Mesendoderm (in vitro differentiated cells): ENCODE measurements at places on chromosomes 13 and 19.

- no peak for DNase-seq
Measured at GRCh38 chr13:107531816-107532215, 683.5 kb downstream of the LIG4 start.

DNA sequence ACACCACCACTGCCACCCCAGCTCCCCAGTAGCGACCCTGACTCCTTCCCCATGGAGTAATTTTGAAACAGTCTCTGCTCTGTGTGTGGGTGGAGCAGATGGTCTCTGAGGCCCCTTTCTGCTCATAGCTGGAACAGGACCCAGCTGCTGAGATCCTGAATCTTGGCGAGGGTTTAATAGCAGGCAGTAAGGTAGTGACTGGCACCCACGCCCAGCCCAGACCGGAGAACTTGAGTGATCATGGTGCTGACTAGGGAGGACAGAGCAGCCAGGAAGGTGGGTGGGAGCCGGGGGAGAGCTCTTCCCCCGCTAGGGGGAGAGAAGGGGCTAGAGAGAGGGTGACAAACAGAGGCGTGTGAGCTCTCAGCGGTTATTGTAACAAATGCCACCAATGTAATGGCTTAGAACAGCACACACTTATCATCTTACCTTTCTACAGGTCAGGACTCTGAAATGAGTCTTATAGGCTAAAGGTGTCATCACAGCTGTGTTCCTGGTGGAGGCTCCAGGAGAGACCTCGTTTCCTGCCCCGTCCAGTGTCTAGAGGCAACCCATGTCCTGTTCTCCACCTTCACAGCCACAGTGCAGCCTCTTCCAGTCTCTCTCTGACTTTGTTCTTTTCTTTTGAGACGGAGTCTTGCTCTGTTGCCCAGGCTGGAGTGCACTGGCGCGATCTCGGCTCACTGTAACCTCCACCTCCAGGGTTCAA lies 7.2 kb upstream of the ACER1 start:
- DNase-seq, result no peak

DNA sequence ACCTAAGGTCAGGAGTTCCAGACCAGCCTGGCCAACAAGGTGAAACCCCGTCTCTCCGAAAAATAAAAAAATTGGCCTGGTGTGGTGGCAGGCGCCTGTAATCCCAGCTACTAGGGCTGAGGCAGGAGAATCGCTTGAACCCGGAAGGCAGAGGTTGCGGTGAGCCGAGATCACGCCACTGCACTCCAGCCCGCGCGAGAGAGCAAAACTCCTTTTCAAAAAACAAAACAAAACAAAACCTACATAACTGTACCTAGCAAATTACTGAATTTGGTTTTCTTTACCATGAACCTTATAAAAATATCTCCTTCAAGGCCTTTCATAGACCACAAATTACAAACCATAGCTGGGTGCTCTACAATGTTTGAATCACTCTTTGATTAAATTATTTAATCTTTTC lies 760 bp downstream of the ZNF91 start:
- DNase-seq, result peak; percentile 40

DNA sequence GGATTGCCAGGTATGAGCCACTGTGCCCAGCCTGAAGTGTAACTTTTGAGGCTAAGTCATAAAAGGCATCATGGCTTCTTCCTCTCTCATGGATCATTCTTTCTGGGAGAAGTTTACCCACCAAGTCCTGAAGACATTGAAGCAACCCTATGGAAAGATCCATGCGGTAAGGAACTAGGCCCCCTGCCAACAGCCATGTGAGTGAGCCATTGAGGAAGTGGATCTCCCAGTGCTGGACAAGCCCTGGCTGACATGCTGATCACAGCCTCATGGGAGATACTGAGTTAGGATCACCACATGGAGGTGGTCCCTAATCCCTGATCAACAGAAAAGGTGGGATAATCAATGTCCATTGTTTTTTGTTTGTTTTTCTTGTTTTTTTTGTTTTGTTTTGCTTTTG lies 3.3 kb upstream of the NUDT19 start:
- DNase-seq, result no peak

DNA sequence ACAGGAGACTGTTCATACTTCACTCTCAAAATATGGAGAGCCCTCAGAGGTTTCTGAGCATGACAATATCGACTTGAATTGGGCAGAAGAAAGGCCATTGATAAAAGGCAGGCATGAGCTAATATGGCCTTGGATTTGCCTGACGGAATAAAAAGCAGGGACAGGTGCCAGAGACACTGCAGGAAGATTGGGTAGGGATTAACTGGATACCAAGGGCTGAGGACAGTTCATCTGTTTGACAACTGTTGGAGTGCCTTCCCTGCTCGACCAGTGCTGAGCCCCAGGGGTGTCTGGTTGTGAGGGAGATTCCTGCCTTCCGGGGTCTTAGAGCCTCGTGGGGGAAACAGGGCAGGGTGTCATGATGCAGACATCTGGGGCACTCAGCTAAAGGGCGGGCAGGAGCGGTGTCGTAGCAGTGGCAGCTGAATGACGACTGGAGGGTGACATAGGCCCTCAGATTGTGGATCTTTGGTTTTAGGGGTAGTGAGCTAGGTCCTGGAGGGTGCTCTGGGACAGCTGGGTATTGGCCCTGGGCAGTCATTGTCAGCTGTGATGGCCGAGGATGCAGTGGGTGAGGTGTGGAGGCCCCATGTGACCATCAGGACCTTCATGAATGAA lies 12.3 kb downstream of the GATAD2A start:
- DNase-seq, result no peak

DNA sequence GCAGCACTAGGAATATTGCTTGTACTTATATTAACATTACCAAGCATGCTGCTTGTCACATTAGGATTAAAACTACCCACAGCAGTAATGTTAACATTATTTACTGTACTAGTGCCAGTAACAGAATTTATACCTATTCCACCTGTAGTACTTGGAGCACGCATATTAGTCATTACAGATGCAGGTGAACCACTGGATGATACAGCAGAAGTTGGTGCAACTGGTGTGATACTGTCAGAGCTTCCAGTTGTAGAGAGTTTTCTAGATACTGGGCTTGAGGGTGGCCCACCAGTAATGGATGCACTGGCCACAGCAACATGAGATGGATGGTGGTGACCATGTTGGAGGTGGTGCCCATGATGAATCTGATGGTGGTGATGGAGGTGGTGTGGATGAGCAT lies 1.1 kb downstream of the TSC22D1 start:
- DNase-seq, result no peak

GRCh38 chr19:12580180-12580694 lies 29.0 kb upstream of the ZNF564 start:
- no peak for DNase-seq

- DNase-seq, result no peak
Measured at GRCh38 chr19:42422092-42422900, 4.9 kb downstream of the LIPE start.

DNA sequence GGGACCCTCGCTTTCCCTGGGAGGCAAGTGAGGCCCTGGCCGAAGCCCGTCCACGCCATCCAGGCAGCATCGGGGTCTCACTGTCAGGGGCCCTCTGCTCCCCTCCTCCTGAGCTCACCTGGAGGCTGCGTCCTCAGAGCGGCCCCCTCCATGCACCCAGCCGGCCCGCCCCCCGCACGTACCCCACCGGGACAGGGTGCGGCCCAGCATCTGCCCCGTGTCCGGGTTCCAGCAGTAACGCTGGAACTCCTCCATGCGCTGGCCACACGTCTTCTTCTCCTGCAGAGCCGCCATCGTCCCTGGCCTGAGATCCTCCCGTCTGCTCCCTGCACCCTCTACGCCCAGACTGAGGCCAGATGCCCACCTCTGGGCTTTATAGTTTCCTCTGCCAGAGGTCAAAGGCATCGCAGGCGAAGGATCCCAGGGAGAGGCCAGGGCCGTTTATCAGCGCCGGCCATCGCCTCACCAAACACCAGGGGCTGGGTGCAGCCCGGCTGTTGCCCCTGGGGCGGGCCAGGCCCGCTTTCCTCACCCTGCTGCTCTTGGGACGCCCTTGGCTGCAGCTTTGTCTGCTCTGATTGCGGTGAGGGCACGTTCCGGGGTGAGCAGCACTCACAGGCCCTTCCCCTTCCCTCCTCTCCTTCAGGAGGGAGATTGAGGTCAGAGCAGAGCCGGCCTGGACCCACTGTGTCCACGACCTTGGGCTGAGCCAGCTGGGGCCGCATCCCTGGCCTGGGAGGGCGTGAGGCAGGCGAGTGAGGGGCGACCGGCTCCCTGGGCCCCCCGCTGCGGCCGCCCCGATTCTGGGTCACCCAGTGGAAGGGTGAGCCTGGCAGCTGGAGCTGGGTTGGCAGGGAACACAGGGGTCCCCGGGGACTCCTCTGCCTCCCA lies at the start of gene ATP4B:
Gene ATP4B, minus strand, starts transcription at position 348 of the 891 bp plus-strand sequence. Its CDS starts 54 bp downstream, at position 294.
- DNase-seq, result no peak

DNA sequence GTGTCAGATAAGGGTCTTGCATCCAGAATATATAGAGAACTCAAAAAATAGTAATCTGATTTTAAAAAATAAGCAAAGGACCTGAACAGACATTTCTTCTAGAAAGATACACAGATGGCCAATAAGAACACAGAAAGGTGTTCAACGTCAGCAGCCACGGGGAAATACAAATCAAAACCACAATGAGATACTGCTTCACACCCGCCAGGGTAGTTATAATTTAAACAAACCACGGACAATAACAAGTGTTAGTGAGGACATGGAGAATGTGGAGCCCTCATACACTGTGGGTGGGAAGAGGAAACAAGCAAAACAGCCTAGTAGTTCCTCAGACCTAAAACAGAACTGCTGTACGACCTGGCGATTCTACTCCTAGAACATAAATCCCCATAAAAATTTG lies 26.7 kb upstream of the NAPA start:
- DNase-seq, result no peak

DNA sequence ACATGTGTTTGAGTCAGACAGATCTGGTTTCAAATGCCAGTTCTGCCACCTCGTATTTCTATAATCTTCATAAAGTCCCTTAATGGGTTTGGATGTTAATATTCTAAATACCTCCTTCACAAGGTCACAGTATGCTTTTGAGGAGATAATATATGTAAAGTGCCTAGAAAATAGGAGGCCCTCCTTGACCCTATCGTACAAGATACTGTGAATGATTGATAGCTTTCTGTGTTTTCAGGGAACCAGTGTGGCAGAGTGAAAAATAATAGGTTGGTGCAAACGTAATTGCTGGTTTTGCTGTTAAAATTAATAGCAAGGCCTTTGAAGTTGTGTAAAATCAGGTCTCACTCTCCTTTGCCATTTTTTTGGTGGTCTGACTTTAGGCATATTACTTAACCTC lies 77.5 kb upstream of the SCEL start:
- no peak for DNase-seq

- DNase-seq, result no peak
Measured at GRCh38 chr13:44135566-44135965, 238.1 kb upstream of the SERP2 start.

DNA sequence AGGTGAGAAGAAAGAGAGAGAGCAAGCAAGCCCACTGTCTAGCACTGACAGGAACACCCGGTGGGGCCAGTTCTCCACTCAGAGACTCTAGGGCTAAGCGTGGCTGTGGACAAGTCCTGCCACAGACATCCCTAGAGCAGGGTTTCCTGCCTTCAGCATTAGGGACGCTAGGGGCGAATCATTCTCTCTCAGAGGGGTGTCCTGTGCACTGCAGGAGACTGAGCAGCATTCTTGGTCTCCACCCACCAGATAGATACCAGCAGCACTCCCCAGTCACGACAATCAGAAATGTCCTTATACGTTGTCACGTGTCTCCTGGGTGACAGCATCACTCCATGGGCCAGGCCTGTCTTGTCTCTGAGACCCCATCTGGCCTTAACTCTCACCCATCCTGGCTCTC lies 1.5 kb downstream of the OR10H1 start:
- no peak for DNase-seq

DNA sequence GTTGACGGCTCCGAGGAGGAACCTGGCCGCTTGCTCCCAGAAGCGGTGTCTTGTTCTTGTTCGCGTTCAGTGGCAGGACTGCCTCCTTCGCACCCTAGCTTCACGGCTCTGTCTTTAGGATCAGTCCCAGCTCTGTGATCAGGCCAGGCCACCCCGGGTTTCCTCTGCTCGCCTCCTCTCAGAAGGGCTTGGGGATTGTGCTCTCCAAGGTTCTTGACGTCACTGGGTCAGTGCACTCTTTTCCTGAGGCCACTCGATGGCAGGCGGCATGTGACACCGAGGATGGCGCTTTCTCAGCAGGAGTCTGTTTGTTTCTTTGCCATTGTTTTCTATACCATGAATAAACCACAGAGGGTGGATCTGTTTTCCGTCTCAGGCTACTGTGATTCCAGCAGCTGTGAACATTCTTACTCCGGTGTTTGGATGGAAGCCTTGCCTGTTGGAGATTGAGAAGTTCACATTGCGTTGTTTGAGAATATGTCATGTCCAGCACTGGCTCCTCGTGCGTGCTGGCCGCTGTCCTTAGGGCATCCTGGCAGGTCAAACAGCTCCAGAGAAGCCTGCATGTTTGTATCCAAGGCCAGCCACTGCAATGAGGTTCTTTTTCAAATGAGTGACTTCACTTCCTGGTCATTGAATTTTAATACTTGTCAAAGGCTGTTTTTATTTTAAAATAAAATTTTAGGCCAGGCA lies 44.5 kb downstream of the SLC7A9 start:
- DNase-seq, result peak; percentile 30

DNA sequence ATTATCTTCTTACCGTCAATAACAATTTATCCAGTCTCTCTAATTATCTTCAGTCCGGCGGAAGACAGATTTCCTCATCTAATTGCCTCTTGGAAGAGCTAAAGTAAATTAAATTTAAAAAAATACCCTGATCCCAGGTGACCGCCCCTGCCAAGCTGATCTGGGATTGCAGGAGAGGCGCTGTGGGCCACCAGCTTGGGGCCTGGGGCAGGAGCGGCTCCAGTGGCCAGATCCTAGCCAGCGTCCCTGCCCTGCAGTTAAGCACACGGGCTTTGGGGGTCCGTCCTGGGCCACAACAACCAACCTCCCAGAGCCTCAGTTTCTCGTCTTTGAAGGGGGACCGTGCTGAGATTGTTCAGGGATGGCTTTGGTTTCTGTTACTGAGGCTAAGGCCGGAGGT lies 12.4 kb upstream of the TMEM255B start:
- DNase-seq, result no peak

GRCh38 chr13:27857282-27857681 lies 62.5 kb upstream of the PDX1 start:
- no peak for DNase-seq

- DNase-seq, result no peak
Measured at GRCh38 chr13:50446611-50447010, 396.9 kb downstream of the DLEU7 start.

GRCh38 chr19:51541458-51542357 lies 10.2 kb upstream of the SIGLEC6 start:
- no peak for DNase-seq

- DNase-seq, result peak; percentile 60
Measured at GRCh38 chr13:52026246-52026626, 1.7 kb downstream of the UTP14C start.

- no peak for DNase-seq
Measured at GRCh38 chr13:21237081-21237480, 60.6 kb downstream of the MRPL57 start.

- peak; percentile 86 for DNase-seq
Measured at GRCh38 chr13:87671031-87671752, at the start of gene SLITRK5. TSS of gene SLITRK5 (plus strand) at chr13:87671371. CDS start at chr13:87675389, 4,018 bp downstream.

DNA sequence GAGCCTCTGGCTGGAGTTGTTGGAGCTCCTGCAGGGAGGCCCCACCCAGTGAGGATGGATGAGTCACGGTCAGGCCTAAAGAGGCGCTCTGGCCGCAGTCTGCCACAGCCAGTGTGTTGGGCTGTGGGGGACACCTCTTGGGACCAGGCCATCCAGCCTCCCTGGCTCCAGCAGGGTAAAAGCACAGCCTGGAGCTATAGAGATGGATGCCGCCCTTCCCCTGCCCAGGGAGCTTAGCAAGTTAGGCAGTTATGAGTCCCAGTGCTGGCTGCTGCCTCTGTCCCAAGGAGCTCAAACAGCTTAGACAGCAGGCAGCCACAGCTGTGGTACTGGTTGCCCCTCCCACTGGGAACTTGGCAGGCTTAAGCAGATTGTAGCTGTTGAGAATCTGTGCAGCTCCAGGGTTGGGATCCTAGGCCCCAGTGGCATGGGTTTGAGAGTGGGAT lies 100.9 kb downstream of the NDFIP2 start:
- DNase-seq, result peak; percentile 32
